ENCODE measurements at places on chromosomes 7 and 10.

GRCh38 chr7:2048006-2048405, 184.7 kb downstream of the MAD1L1 start:
- H3K4me1 ChIP-seq, result no peaks in the 10 kb centered on the region
- no peaks in the 10 kb centered on the region for H3K27me3 ChIP-seq
- no peak overlapping the region for H3K4me3 ChIP-seq
- no peak for DNase-seq
- H3K27ac ChIP-seq, result no peak overlapping the region

- no peak overlapping the region for H3K27ac ChIP-seq
- H3K27me3 ChIP-seq, result no peaks in the 10 kb centered on the region
- H3K4me3 ChIP-seq, result no peak overlapping the region
- H3K36me3 ChIP-seq, result no peaks in the 10 kb centered on the region
Observed at GRCh38 chr7:105438847-105439173, 50.1 kb upstream of the SRPK2 start.

GRCh38 chr7:151722533-151722932, 154.4 kb downstream of the PRKAG2 start:
- H3K4me1 ChIP-seq, result no peaks in the 10 kb centered on the region
- H3K27me3 ChIP-seq, result no peaks in the 10 kb centered on the region
- H3K27ac ChIP-seq, result no peak overlapping the region
- no peak for DNase-seq

- no peaks in the 10 kb centered on the region for H3K27me3 ChIP-seq
- H3K27ac ChIP-seq, result no peak overlapping the region
- H3K36me3 ChIP-seq, result no peaks in the 10 kb centered on the region
- no peaks in the 10 kb centered on the region for H3K4me1 ChIP-seq
- no peak overlapping the region for H3K4me3 ChIP-seq
Observed at GRCh38 chr7:85641331-85641730, 454.5 kb upstream of the SEMA3D start.

DNA sequence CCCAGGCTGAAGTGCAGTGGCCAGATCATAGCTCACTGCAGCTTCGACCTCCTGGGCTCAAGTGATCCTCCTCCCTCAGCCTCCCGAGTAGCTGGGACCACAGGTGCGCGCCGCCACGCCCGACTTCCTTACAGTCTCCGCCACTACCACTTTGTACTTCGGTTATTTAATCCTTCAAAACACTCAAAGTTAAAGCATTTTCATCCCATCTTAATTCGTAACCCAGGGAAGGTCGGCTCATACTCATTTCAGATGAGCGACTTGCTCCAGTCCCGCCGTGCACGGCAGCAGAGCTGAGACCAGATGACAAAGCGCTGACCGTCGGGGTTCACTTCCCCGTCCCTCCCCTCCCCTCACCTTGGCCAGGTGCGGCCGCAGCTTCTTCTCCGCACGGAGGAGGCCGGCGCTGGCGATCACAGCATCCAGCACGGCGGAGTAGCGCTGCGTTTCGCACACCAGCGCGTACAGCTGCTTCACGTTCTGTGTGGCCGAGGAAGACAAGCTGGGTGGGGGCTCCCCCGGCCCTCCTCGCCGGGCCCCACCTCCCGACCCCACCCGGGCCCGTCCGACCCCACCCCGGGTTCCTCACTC, 457 bp downstream of the NSUN5 start:
- H3K4me1 ChIP-seq, result peaks cover 20% of the 10 kb centered on the region
- H3K27me3 ChIP-seq, result no peaks in the 10 kb centered on the region
- DNase-seq, result no peak

DNA sequence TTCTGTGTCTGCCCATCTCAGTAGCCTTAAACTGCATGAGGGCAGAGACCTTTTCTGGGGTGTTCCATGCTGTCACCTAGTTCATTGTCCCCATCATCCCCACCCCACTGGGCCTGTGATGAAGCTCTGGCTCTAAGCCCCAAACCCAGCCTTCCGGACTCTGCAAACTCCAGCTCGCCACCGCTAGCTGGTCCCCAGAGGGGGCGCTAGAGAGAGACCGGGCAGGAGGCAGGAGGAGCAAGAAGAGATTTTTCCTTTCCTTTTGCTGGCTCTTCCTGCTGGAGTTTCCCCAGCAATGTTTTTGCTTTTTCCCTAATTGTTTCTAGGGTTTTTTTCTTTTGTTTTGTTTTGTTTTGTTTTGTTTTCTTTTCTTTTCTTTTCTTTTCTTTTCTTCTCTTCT, 234.4 kb downstream of the TEX36 start:
- H3K27ac ChIP-seq, result no peak overlapping the region
- no peaks in the 10 kb centered on the region for H3K36me3 ChIP-seq

DNA sequence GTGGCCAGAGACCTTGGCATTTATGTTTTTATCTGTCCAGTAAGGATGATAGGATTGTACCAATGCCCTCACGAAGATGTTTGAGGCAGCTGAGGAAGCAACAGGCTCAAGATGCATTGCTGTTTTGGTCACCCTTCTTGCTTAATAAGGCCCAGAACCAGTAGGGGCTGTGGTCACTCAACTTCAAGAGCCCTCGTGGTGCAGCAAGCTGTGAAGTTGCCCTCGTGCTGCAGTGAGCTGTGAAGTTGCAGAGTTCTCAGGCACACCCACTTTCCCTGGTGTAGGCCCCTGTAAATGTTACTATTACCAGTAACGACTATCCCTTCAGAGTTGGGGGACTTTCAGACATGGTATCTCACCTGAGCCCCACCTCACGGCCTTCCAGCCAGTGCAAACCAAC, 207.6 kb upstream of the LYZL1 start:
- DNase-seq, result no peak
- H3K36me3 ChIP-seq, result no peaks in the 10 kb centered on the region
- H3K4me1 ChIP-seq, result no peaks in the 10 kb centered on the region
- H3K4me3 ChIP-seq, result no peak overlapping the region
- H3K27ac ChIP-seq, result no peak overlapping the region
- no peaks in the 10 kb centered on the region for H3K27me3 ChIP-seq

Data from T-helper 2 cell treated with Interferon-gamma antibody and Interleukin-4, amounts not matched to agents 5 μg/mL and 100 μg/mL, for 36 hours (primary cell).